T follicular helper cell (primary cell): ENCODE measurements at places on chromosomes 13 and 19.

DNA sequence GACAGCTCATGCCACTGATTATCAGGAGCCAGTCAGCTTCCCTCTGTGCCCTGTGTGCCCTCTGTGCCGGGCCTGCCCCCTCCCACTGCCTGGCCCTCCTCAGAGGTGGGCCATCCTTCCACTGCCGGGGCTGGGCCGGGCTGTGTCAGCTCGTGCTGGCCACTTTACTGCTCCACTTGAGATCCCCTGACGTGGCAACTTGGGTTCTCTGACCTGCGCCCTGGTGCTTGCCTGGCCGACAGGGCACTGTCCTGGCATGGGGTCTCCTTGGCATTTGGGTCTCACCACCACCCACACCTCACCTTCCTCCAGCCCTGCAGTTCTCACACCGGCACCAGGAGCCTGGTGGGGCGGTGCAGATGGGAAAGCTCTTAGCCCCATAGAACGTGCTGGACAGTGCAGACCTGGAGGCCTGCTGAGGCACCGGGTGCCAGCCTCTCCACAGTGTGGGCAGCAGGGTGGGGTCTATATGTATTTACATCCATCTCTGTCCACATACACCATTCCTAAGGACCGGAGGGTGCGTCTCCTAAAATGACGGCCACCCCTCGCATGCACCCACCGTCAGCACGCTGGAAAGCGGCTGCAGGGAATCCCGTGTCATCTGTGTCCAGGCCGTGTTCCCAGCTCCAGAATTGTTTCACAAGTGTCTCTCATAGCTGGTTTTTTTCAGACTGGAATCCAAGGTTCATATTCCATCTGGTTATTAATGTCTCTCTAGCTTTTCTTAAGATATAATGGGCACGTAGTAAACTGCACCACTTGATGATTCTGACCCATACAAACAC is 11.8 kb downstream of the DAZAP1 start:
- no peak for DNase-seq

GRCh38 chr19:11478167-11479089 is 2.4 kb downstream of the ELAVL3 start:
- no peak for DNase-seq

DNA sequence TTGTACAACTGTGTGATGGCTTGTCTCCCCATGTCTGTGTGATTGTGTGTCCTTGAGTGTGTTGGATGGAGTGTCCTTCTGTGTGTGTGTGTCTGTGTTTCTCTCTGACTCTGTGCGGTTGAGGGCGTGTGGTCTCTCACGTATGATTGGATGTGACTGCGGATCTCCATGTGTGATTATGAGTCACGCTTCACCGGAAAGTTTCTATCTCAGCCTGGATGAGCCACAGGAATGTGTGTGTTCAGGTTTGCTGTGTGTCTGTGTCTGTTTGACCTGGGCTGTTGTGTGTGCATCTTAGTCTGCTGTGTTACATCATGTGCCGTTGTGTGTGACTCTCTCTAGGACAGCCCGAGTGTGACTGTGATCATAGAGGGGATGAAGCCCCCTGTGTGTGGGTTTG is 15.5 kb upstream of the ZNF835 start:
- DNase-seq = no peak

DNA sequence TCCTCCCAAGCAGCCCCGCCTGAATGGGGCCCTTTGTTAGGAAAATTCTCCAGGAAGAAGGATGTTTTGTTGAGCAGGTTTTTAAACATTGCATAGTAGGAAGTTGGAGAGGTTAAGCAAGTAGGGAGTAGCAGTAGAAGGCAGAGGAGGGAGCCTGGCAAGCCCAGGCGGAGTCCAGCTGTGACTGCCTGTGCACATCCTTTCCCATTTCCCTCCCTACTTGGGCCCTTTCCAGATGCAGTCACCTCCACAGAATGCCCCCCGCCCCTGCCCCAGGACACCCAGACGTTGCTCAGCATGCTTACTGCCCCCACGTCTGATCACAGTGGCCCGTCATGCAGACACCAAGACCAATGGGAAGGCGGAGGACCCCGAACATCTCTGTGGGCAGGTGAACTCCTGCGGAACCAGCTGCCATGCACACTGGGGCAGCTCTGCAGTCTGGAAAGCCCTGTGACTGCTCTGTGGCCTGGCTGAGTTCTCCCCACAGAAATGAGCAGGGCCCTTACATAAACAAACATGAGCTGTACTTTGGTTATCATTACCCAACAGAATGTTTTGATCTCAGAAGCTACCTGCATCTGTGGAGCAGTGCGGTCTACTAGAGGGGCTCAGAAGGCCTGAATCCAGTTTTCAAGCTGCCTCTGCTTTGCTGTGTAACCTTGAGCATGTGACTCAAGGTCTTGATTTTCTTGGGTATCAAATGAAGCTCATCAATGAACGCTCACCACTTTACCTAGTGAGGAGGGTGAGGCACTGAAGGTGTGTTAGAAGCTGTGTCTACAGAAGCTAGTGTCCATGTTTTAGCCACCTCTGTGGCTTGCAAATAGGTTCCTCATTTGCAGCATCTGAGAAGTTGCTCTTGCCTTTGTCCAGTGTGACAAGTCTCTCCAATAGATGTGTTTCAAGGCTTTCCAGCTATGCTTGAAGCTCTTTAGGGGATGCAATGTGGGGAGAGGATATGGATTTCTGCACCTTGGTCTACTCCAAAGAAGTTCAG is 84.2 kb downstream of the TNFRSF19 start:
- no peak for DNase-seq

DNA sequence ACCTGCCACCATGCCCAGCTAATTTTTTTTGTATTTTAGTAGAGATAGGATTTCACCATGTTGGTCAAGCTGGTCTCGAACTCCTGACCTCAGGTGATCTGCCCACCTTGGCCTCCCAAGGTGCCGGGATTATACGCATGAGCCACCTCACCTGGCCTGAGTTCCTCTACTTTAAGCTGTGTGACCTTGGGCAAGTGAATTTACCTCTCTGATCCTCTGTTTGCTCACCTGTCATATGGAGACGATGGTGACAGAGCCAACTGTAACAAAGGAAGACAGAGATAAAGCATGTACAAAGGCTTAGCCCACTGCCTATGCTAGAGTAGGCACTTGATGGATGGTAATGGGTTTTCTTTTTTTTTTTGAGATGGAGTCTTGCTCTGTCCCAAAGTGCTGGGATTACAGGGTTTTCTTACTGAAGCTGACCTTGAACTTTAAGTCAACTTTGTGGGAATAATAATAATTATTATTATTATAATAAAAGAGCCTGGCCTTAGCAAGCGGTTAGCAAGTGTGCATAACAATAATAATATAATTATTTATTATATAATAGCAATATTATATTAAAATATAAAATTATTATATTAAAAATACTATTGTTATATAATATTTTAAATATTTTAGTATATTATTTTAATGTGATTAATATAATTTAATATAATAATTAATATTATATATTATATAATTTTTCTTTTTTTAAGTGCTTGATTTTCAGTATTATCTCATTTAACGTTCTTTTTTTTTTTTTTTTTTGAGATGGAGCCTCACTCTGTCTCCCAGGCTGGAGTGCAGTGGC is 1.3 kb upstream of the ACER1 start:
- DNase-seq = no peak

DNA sequence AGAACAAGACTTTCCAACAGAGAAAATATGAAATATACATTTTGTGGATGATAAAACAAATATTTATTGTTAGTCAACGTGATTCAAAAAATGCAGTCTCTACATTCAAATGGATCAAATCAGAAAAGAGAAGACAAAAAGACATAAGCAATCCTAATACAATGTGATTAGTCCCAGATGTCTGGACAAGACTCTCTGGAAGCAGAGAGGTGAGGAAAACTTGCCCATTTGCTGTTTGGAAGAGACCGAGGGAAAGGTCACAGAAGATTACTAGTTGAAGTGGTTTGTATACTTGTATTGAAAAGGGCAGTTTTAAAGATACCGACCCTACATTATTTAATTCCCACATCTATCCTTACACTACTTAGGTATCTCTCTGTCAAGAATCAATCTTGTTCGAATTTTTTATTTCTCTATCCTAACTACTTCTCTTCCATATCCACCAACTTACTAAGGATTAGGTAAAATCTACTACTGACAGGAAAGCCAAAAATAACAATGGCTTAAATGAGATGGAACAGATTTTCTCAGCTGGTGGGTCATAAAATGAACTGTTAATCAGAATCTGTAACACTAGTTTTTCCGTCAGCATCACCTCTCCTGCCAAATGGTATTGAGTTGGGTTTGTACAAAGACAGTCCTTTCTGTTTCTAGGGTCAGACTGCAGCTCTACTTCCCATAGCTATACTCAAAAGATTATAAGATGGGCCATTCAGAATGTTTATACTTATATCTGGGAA is 497.1 kb downstream of the DCT start:
- no peak for DNase-seq

DNA sequence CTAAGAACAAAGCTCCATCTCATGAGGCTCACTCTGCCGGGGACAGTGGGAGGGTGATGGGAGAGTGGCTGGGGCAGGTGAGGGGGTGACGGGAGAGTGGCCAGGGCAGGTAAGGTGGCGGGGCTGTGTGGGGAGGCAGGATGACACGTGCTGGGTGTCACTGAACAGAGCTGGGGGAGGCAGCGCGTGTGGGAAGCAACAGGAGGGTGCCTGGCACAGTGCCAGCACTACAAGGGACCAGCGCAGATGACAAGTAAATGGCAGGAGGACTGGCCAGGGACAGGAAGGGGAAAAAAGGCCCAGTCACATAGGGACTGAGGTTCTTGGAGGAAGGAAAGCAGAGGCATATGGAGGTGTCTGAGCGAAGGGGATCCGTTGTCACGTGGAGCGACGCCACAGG is 129.9 kb downstream of the RNF17 start:
- no peak for DNase-seq

GRCh38 chr13:60627071-60627686 is 230.2 kb downstream of the TDRD3 start:
- no peak for DNase-seq

- no peak for DNase-seq
Observed at GRCh38 chr19:13554506-13555240, 48.4 kb upstream of the CACNA1A start.

- no peak for DNase-seq
Observed at GRCh38 chr19:1116726-1117581, 13.2 kb downstream of the GPX4 start.

- DNase-seq = no peak
Observed at GRCh38 chr13:58313219-58313618, 681.7 kb downstream of the PCDH17 start.

GRCh38 chr13:58953638-58954037 is 1210.1 kb downstream of the DIAPH3 start:
- no peak for DNase-seq

GRCh38 chr19:2332341-2333026 is 4.0 kb downstream of the SPPL2B start:
- peak; percentile 9 for DNase-seq

GRCh38 chr13:92843549-92843948 is 383.1 kb upstream of the GPC6 start:
- no peak for DNase-seq

- DNase-seq = no peak
Observed at GRCh38 chr19:7654401-7654800, 14.4 kb upstream of the RETN start.

GRCh38 chr19:57599377-57599760 is 316 bp upstream of the ZNF530 start:
- DNase-seq = no peak

DNA sequence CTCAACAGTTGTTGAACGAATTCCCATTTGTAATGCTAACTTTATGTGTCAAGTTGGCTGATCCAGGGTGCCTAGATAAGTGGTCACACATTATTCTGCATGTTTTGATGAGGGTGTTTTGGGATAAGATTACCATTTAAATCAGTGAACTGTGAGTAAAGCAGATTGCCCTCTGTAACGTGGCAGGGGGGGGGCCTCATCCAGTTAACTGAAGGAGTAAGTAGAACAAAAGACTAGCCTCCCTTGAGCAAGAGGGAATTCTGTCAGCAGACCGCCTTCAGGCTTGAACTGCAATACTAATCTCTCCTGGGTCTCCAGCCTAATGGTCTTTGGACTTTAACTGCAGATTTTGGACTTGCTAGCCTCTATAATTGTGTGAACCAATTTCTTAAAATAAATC is 4.2 kb upstream of the TEX30 start:
- DNase-seq = no peak

GRCh38 chr19:23070353-23071146 is 46.3 kb upstream of the ZNF730 start:
- DNase-seq = no peak

DNA sequence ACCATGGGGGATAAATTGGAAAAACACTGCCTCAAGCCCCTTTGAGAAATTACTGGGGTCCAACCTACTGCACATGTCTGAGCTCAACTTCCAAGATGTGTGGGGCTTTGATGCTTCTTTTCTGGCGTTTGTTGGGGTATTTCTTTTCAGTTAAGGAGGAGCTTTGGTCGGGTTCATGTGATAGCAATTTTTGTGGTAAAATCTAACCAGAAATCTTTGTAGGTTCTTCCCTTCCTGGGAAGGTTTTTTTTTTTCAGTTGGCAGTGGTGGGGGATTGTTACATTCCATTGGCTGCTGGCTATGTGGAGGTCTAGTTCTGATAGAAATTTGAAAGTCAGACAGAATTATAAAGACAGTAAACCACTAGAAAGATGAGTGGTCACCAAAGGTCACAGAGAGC is 327.8 kb downstream of the ATP8A2 start:
- DNase-seq = no peak

DNA sequence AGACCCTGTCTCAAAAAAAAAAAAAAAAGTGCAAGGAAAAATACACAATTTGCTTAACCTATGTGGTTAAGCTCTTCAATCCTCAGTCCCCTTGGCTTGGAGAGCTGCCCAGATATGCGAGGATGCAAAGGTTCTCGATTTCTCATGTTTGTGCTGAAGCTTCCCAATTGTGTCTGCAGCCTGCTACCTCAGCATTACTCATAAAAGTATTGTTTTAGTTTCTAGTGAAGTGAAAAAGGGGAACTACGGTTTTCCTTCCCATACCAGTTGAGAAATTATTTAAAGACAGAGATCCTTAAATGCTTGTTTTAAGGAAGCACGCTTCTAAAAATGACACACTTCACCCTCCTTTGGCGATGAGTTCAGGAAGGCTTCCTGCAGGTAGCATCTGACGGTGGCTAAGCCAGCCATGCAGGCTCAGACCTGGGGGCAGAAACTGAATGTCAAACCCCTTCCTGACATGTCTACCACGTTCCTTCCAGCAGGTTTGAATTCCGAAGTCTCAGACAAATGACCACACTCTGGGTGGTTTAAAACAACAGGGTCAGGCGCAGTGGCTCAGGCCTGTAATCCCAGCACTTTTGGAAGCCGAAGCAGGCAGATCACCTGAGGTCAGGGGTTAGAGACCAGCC is 47.9 kb downstream of the RUBCNL start:
- no peak for DNase-seq

DNA sequence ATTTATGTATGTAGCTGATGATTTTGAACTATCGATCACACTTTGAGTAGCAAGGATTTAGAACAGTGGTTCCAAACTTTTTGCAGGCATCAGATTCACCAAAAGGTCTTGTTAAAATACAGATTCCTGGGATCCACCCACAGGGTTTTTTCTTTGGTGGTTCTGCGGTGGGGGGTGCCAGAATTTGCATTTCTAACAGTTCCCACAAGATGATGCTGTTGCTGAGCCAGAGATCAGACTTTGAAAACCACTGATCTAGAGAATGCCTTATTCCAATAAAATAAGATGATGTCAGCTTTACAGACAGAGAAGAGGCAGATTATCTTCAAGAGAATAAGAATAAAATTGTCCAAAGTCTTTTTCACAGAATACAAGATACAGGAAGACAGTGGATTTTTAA is 80.9 kb upstream of the SHISA2 start:
- DNase-seq = no peak

GRCh38 chr13:36887758-36888521 is 32.1 kb downstream of the SMAD9 start:
- no peak for DNase-seq
